ENCODE measurements at places on chromosomes 12 and 14.

- DNase-seq, result no peak
These were observed 1345.6 kb downstream of the FSCB start for GRCh38 chr14:43161477-43161876.

- no peak for DNase-seq
These were observed 444.1 kb downstream of the RAD51B start for GRCh38 chr14:68263563-68264259.

GRCh38 chr12:105030820-105031807 is 45.0 kb downstream of the NOPCHAP1 start:
- DNase-seq, result no peak

- no peak for DNase-seq
These were observed 2.2 kb downstream of the CDK2AP1 start for GRCh38 chr12:123269395-123269892.

GRCh38 chr12:132837693-132838409 is 9.2 kb upstream of the GOLGA3 start:
- DNase-seq, result no peak

DNA sequence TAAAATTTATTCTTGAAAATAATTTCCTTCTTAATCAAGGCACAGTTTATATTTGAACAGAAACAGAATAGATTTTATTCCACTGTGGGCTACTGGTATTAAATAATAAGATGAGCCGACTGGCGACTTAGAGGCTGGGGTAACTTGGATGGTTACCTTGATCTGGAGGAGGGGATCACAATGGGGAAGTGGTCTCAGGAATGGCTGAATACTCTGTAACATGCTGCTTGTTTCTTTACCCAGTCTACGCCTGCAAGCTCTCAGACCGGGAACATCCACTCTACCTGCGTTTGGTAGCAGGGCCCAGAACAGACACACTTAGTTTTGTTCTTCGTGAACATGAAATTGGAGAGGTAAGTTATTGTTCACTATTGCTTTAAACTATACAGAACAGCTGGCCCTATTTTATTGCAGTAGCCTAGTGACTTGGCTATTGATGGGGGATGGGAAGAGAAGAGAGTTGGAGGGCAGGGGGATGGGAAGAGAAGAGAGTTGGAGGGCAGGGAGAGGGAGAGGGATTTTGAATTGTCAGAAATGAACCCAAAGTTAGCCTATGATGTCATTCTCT is 67.9 kb downstream of the GNS start:
- DNase-seq, result no peak

DNA sequence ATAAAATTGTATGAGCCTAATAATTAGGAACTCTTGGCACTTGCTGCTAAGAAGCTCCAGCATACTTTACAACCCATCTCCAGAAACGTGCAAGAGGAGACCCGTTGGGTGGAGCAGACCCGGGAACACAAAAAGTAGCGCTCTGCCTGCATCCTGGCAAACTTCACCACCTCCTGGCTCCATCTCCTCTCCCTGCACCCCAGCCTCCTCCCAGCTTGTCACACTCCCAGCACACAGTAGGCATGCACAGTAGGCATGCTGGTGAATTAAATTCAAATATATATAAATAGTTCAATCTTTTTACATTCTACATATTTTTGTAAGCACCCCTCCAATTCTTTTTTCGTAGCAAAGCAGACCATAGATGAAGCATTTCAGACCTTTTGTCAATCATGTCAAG is 1.2 kb downstream of the VSIG10 start:
- DNase-seq, result no peak

DNA sequence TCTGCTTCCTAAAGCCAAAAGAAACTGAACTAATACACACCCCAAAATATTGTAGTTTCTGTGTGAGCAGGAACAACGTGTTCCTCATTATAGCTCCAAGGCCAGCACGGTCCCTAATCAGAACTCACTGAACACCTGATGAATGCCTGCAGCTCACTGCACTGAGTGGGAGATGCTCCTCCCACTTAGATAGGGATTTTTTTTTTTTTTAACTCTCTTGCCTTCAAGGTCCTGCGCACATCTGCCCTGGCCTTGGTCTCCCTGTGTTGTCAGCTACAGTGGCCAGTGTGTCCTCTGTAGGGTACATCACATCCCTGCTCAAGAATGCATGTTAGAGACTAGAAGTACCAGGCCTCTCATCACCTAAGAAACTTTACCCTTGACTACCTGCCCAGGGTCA is 44.3 kb upstream of the TMPO start:
- DNase-seq, result no peak

DNA sequence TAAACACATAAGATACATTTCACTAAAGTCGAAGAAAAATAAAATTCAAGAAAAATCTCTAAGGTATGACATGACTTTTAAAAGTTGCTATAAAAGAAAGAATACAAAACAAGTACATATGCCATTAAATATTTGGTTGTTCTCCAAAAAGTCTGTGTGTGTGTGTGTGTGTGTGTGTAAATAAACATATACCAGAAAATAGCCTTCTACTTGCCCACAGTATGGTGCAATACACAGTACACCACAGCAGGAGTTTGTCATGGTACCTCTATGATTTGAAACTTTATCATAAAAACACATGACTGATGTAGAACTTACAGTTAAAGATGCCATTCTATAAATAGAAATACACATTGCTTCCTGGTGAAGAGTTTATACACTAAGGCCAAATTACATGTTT is 692.7 kb upstream of the MGAT4C start:
- DNase-seq, result no peak

DNA sequence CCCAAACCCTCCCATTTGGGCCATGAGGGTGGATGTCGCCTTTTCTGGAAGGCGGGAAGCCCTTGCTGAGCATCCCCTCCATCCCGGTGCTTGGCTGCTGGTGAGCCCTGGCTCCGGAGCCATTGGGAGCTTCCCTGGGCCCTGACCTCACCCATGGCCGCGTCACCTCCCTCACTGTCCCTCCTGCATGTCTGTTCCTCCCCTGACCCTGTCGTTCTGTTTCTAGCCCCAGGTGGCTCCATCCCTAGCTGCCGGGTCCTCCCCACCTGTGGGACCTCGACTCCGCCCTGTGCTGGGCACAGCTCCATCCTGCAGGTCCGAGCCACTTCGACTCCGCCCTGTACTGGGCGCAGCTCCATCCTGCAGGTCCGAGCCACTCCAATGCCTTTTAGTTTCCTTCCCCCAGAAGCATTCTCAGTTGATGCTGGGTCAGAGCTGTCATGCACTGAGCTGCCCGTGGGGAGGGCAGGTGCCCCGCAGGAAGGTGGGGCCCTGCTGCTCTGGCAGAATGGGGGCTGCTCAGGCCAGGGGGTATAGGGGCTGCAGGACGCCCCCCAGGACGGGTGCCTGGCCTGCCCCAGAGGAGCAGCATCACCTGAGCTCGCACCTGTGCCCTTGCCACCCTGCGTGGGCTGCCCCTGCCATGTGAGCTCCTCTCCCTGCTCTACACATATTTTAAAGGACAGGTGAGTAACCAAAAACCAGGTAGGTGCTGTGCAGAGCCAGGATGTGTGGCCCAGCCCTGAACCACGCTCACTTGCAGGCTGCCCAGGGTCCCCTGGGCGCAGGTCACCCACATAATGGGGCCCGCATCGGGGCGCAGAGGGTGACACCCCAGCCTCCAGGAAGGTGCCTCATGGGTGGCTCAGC is 19.0 kb downstream of the NOC4L start:
- DNase-seq, result no peak

DNA sequence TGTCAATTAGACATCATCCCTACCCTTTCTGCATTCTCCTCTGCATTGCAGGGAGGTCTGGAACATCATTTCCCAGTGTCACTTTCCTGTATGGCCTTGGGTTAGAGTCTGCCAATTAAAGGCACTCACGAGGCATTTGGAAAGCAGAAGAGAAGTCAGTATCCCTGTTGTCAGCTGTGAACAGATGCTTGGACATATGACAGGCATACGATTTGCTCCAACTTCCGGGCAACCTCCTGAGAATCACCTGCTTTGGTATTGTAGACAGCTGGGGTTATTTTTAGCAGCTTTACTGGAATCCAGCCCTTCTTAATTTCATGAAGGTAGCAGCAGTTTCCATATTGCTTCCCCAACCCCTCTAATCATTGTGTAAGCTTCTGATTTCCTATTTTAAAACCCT is 88.7 kb upstream of the DHRS4 start:
- DNase-seq, result no peak

DNA sequence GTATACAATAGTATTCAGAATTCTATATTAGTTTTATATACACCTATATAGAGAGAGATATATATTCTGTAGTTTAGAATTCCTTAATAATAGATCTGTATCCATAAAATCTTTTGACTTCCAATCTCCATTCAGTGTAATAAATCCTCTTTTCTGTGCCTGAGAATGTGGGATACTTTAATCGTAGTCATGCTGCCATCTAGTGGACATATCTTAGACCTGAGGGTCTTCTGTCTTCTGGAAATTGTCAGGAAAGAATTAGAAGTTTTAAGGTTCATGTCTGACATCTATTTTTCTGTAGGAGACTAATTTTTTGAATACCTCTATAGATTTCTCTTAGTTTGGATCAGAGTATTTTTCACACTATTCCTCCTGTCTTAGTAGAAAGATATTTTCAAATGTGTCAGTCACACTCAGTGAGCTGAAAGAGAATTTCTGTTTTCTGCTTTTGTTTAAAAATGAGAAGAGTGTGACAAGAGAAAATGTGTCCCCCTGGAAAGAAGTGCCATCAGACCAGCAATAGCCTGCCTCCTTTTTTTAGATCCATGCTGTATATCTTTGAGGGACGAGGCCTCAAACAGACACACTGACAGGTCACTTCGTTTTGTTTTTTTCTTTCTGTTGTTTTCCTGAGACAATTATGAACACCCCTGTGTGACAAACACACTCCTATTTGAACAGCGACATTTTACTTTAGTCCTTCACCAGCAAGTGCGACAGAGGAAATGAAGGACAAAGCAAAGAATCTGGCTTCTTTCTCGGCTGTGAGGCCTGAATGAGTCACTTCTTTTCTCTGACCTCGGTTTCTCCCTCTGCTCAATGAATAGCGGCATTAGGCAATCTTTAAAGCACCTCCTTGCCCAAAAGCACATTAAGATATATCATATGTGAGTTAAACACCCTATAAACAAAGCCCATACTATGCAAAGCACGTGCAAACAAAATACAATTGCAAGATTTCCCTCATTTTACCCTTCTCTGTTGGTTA is 96.3 kb downstream of the GALC start:
- DNase-seq, result no peak

DNA sequence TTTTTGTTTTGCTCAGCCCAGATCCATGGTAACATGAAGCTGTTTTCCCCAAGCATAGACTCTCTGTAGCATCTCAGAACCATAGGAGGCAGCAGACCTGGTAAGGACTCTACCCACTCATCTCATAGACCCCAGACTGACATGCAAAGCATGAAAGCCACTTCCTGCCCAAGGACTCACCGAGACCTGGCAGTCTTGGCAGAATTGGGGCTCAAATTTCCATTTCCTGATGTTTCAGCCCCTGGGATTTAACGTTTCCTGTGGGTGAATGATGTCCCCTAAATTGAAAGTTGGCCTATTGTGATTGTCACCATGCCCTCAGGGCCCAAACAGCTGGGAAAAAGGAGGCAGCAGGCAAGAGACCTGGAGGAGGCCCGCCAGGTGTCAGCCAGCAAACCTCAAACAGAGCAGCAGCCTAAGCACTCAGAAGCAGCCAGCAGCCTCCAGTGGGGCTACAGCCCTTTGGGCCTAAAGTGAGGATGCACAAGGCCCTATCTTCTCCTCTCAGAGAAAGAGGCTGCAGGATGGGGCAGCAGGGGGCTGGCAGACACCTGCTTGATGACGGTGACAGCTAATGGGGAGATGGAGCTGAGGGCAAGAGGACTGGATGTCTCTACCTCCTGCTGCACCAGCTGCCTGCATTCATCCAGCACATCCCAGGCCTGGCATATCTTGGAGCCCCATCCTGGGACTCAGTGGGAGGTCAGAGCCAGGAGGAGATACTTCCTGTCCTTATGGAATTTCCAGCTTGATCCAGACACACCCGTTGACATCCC is 8.5 kb downstream of the KRT85 start:
- no peak for DNase-seq

DNA sequence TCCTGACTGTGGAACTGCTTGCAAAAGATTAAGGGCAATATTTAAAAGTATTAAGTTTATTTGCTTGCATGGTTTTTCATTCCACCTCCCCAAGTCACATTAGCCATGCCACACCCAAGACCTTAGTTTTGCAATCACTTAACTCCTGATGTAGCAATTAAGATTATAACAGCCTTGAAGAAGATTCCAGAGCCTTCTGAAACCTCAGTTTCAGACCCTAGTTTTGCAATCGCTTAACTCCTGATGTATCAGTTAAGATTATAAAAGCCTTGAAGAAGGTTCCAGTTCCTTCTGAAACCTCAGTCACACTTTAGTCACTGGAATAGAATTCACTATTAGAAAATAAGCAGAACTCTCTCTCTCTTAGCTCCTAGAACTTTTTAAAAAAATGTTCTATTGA is 42.7 kb upstream of the DCN start:
- no peak for DNase-seq

DNA sequence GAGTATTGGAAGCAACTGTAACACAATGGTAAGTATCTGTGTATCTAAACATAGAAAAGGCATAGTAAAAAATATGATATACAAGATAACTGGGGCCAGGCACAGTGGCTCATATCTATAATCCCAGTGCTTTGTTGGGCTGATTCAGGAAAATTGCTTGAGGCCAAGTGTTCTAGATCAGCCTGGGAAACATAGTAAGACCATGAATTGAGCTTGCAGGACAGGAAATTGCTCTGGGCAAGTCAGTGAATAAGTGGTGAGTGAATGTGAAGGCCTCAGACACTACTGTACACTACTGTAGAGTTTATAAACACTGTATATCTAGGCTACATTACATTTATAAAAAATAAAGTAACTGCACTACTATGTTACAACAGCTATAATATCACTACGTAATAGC is 75.2 kb downstream of the GPR135 start:
- no peak for DNase-seq

GRCh38 chr12:116303066-116303465 is 25.6 kb upstream of the MED13L start:
- no peak for DNase-seq

- no peak for DNase-seq
These were observed 25.4 kb upstream of the FAM177A1 start for GRCh38 chr14:35020713-35021112.

DNA sequence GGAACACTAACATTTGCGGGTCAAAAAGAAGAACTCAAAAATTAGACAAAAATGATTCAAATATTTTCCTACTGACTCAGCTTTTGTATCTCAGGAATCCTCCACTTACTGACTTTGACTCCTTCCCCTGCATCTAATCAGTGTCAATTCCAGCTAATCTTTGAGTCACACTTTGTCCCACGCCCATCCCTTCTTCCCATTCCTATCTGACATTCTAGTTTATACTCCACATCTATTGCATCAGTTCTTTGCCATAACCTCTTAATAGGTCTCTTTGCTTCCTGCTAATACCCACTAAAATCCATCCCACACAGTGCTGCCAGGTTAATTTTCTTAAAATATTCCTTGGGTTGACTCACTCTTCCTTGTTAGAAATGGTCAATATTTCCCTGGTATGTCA is 19.1 kb downstream of the BBS10 start:
- peak; percentile 93 for DNase-seq

All from SW 1271 (cell line).